Hematopoietic multipotent progenitor cell treated with erythropoietin and hydrocortisone succinate and interleukin-3 and kit ligand, for 17 days (in vitro differentiated cells): ENCODE measurements at places on chromosomes 6 and 20.

- DNase-seq, result no peak
Measured at GRCh38 chr20:54625497-54625896, 150.1 kb downstream of the DOK5 start.

GRCh38 chr20:46799781-46800408 is 90.4 kb downstream of the SLC2A10 start:
- DNase-seq, result no peak

- no peak for DNase-seq
Measured at GRCh38 chr20:10131732-10132345, 86.8 kb upstream of the SNAP25 start.

DNA sequence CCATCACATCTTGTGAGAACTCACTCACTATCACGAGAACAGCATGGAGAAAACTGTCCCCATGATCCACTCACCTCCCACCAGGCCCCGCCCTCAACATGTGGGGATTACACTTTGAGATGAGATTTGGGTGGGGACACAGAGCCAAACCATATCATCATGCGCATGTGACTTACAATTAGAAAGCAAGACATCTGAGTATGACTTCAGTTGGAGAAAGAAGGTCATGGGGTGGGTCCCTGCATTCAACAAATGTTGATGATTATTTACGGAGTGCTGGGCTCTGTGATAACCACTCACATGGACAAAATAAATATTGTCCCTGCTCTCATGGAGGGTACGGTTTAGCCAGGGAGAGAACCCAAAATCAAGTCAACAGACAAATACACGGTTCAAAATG is 37.9 kb downstream of the VSTM2L start:
- DNase-seq, result no peak

DNA sequence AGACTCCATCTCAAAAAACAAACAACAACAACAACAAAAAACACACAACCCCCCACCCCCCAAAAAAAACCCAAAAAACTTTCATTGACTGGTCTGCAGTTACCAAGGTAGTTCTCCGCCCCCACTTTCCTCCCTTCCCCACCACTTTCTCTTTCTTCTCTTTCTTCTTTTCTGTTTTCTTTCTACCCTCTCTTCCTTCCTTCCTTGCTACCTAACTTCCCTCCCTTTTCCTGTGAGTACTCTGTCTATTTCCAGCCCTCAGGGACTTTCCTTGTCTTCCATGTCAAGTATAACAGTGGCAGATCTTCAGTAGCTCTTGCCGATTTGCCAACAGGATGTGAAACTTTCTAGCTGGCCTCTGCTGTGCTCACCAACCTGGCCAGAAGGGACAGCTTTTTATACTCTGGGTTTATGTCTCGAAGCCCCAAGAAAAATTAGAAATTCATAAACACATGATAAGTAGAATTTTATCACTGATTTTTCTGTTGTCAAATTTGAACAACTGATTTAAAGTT is 399.5 kb downstream of the QKI start:
- no peak for DNase-seq

- no peak for DNase-seq
Measured at GRCh38 chr20:53077373-53078205, 105.4 kb downstream of the TSHZ2 start.

DNA sequence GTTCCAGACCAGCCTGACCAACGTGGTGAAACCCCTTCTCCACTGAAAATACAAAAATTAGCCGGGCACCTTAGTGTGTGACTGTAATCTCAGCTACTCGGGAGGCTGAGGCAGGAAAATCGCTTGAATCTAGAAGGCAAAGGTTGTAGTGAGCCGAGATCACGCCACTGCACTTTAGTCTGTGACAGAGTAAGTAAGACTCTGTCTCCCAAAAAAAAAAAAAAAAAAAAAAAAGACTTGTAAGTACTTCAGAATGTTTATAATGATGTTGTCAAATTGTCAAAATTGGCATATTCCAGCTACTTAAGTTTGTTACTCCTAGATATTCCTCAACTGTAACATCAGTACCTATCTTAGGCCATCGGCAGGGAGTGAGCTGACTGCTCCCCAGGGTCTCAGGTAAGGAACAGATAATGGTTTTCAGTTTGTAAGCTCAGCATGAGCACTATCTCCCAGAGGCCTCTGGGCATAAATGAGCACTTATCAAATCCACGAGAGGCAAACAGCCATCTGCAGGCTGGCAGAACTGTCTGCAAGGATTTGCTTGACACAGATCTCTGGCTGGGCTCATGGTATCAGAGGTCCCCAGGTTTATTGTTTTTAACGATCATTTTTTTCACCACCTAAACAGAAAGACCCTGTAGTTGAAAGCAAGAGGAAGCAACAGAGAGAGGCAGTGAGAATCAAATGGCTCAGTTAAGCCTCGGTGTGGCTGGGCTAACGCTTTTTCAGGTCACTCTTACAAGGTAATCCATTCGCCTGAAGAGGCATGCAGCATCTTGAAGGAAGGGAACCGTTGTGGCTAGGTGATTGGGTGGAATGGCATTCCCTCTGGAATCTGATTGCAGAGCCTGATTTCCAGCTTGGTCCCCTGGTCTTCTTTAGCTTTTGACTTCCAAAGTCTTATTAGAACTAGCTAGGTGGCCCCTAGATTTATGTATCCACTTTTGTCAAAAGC is 115.9 kb downstream of the LY86 start:
- DNase-seq, result peak; percentile 73

GRCh38 chr20:38229376-38230252 is 30.9 kb downstream of the KIAA1755 start:
- no peak for DNase-seq

DNA sequence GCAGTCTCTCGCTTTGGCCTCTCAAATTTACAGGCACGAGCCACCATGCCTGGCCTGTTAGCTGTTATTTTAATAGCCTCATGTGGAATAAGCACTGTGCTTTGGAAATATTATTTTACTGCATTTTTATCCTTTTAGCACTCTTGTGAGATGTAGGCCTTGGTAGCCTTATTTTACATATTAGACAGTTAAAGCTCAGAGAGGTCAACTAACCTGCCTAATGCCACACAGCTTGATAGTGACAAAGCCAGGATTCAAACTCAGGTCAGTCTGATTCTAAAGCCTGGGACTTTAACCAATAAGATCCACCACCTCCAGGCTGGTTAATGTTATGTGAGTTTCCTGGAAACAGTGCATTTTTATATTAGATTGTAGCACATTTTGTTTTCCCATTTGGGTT is 9.5 kb downstream of the TNFAIP3 start:
- DNase-seq, result no peak

DNA sequence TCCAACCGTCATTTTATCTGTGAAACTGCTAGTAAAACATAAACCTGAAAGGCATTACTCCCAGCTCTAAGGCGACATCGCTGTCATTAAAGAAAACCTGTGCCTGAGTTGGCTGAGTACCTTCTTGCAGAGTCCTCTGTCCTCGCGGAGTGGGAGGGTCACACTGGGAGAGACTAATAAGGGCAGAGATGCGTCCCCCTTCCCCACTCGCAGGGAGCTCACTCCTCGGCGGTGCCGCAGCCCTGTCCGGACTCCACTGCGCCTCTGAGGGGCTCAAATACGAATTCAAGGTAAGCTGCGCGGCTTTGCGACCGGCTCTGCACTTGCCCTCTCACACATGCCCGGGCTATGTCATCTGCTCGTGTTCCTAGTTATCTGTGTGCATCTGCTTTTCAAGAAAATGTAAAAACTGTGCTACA is at the start of gene COL19A1:
Gene COL19A1 (plus strand): TSS at position 206 of the 419 bp plus-strand sequence. CDS start 13,012 bp downstream, outside the sequence.
- DNase-seq, result no peak

DNA sequence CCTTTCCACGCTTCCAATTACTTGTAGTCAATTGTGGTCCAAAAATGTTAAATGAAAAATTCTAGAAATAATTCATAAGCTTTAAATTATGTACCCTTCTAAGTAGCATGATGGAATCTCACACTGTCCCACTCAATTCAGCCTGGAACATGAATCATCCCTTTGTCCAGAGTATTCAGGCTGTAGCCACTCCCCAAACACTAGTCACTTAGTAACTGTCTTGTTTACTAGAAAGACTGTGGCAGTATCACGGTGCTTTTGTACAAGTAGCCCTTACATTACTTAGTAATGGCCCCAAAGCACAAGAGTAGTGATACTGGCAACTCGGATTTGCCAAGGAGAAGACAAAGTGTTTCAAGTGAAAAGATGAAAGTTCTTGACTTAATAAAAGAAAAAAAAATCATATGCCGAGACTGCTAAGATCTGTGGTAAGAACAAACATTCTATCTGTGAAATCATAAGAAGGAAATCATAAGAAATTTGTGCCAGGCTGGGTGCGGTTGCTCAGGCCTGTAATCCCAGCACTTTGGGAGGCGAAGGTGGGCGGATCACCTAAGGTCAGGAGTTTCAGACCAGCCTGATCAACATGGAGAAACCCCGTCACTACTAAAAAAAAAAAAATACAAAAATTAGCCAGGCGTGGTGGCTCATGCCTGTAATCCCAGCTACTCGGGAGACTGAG is 168.5 kb upstream of the SIM1 start:
- no peak for DNase-seq

DNA sequence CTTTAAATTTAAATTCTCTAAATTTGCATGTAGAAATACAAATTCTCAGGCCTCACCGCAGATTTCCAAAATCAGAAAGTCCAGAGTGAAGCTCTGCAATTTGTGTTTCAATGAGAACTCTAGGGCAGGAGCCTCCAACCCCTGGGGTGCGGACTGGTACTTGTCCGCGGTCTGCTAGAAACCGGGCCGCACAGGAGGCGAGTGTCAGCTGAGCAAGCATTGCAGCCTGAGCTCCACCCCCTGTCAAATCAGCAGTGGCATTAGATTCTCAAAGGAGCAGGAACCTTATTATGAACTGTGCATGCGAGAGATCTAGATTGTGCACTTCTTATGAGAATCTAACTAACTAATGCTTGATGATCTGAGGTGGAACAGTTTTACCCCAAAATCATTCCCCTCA is 203.0 kb upstream of the PCSK2 start:
- no peak for DNase-seq

GRCh38 chr6:56096541-56096940 is 150.8 kb downstream of the COL21A1 start:
- DNase-seq, result no peak

- DNase-seq, result no peak
Measured at GRCh38 chr20:54058420-54059139, 11.8 kb downstream of the BCAS1 start.

DNA sequence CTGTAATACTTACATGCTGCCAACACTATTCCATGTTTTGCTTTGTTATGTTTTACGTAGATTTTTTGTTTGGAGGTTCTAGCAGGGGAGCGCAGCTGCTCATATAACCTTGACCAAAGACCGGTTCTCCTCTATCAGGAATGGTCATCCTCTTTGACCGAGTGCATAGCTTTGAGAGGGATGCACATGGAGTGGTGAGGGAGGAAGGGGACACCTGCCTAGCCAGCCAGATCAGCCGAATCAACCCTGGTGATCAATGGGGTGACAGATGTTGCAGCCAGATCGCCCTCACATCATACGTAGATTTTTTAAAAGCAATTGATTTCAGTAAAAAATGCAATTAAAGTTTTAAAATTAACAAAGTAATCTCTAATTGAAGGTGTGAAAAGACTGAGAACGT is 6.3 kb downstream of the DSTN start:
- no peak for DNase-seq

DNA sequence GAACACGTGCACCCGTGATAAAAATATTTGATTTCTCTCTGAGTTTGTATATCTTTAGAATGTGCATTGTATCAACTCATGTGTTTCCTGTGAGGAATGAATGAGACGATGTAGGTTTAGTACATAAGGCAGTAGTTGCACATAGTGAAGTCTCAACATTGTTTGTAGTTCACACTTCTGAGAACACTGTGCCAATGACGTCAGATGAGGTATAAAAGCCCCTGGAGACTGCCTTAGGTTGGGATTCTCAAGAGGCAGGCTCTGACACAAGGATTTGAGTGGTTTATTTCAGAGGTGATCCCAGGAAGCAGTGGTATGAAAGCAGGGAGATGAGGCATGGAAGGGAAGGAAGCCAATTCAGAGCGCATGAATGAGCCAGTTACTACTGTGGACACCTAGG is 2.6 kb upstream of the NKAIN2 start:
- DNase-seq, result no peak

DNA sequence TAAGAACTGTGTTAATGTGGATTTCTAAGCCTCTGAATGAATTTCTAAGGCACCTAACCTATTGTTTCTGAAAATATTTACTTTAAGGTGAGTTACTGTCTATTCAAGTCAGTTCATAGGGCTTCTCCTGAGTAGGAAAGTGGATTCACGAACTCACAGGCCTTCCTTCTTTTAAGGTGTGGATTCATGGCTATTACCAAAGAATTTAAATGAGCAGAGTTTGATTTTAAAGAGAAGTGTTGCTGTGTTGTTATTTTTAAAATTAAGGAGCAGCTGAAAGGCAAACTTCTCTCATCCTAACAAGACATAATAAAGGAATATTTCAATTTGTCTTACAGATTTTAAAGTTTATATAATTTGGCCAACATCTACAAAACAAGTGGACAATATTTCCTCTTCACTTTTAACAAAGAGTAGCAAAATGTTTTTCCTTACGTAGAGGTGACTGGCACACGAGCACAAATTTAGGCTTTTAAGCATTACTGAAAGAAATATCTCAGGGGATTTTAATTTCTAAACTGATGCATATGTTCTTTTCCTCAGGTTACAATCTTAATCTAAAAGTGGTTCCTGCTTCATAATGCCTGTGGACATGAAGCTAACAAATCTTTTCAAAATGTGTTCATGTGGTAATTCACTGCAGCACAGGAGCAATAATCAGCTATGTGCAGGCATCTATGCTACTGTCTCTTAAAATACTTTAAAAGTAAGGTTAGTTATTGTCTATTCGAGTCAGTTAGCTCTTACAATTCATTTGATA is 602 bp upstream of the TSPYL4 start:
- no peak for DNase-seq

DNA sequence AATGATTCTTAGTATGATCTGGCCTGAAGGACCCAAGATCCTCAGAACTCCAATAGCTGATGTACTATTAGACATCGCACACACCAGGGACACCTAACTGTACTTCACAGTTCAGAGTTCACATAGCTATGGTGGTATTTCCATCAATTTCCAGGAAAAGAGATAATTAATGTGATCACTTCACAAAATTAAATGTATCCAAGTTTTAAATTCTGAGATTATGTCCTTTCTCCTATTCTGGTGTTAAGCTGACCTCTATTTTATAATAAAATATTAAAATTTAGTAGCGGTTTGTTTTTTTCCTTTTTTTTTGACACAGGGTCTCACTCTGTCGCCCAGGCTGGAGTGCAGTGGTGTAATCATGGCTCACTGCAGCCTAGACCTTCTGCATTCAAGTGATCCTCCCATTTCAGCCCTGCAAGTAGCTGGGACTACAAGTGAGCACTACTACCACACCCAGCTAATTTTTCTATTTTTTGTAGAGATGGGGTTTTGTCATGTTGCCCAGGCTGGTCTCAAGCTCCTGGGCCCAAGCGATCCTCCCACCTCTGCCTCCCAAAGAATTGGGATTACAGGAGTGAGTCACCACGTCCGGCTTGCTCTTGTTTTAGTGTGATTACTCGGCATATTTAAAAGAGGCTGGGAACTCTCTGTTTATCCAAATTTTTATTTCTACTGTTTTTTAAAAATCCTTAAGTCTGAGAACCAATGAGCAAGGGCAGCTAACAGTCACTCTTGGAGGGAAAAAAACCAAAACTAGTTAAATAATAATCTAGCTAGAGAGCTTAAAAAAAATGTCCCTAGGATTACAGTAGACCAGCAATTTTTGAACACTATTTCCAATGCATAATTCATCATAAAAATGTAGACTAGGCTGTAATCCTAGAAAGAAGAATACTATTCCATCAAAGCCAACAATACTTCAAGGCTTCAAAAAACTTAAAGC is 16.0 kb downstream of the KIF13A start:
- DNase-seq, result no peak

GRCh38 chr6:113146878-113147277 is 710.3 kb upstream of the MARCKS start:
- DNase-seq, result no peak
